Left ventricle myocardium inferior (tissue), 1 donor: ENCODE measurements at places on chromosomes 6 and 20.
A peak's percentile ranks its signal among the peaks of the same experiment; 100 is the strongest.

DNA sequence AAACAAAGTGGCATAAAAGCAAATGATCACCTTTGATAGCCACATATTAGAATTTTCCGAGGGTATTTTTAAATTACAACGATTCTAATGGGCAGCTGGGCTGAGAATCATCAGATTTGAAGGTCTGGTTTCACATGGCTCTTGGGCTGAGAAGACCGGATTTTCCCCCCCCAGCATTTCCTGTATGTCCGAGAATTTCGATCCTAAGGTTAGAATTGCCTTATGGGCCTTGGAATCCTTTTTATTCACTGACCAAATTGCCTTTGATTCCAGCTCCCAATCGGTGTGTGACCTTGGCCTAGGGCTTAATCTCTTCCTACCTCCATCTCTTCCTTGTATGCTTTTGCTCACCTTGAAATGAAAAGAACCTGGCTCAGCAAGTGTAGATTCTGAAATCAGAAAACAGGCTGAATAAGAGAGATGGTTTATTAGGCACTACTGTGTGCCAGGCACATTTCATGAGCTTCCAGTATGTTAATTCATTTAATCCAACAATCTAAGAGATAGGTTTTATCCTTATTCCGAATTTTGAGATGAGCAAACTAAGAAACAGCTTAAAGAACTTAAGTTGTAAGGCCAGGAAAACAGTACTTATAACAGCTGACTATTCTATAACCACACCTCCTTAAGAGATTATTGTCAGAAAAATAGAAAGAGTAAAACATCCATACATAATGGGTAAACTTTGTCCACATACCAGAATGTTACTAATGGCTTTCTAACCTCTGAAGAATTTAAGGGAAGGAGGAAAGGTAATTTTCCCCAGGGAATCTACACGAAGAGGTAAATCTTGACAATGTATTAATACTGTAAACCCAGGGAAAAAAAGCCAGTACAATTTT is 39.4 kb downstream of the HFE start:
- DNase-seq, result no peak

- DNase-seq, result no peak
These were observed 86.1 kb upstream of the LOC128125822 start for GRCh38 chr6:63486196-63486595.

DNA sequence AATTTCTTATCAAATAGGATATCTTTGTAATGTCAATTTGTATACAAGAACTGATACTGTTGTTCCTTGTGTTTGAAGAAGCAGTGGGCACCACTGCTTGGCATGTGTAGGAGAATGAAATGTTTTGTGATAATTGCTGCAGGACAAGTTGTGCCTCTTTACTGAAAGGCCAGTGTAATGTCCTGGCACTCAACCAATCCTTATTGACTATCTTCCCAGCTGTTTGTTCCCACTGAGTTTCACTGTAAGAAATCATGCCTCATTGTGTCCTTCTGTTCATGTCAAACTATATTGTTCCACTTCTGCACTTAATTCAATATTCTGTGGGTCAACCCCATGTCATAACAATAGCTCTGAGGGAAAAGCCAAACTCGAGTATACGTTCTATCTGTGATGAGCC is 136.1 kb upstream of the FAM83B start:
- no peak for DNase-seq

DNA sequence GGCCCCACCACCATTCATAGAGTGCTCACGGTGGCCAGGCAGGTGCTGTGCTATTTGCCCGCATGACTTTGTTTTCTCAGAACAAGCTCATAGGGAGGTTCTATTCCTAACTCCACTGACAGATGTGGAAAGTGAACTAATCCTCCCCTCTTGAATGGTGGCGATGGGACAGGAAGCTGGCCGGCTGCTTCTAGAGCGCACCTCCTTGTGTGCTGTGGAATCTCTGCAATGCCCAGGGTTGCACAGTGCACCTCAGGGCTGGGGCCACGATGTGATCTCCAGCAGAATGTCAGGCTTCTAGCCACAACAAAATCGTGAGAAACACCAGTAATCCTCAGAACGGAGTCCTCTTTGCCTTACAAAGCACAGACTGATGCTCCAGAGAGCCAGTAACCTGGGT is 53.8 kb upstream of the SLC22A23 start:
- no peak for DNase-seq

- DNase-seq, result no peak
These were observed 32.7 kb downstream of the GGTLC1 start for GRCh38 chr20:23955896-23956295.

- DNase-seq, result no peak
These were observed 136.7 kb downstream of the MAP3K4 start for GRCh38 chr6:161128230-161128629.

GRCh38 chr6:150211700-150212511 is 69.1 kb downstream of the PPP1R14C start:
- no peak for DNase-seq

GRCh38 chr20:64042054-64042781 is 6.2 kb downstream of the C20orf204 start:
- no peak for DNase-seq

- no peak for DNase-seq
These were observed 102.3 kb downstream of the DST start for GRCh38 chr6:56540232-56541029.

- no peak for DNase-seq
These were observed 80.3 kb upstream of the BMP5 start for GRCh38 chr6:55955684-55956083.

- no peak for DNase-seq
These were observed 160.0 kb upstream of the AFDN start for GRCh38 chr6:167666571-167667203.

DNA sequence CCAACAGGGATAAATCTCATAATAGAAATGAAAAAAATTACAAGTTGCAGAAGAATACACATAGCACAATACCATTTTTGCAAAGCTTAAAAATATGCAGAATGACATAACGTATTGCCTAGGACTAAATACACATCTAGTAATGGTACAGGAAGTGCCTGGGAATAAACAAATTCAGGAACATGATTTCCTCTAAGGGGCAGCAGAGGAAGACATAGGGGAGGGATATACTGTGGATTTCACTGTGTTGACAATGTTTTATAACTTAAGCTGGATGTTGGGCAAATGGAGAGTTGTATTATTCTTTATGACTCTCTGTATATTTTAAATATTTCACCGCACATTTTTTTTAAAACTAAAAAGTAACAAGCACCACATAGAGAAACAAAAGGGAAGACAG is 5.6 kb upstream of the GLO1 start:
- no peak for DNase-seq

DNA sequence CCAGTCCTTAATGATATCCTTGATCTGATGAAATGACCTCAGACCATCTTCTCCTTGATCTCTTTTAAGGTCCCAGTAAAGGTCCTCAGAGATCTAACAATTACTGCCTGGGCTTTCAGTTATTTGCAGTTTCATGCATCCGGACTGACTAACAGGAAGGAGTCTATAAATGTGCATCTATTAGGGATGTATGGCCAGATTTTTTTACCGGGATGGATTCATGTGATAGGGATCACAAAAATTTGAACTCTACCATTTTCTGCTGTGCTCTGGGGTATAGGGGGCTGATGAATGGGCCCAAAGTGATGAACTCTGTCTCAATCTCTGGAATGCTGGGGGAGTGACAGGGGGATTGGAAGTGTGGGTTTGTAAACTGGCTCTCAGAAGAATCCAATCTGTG is 36.2 kb upstream of the SCUBE3 start:
- DNase-seq, result no peak

DNA sequence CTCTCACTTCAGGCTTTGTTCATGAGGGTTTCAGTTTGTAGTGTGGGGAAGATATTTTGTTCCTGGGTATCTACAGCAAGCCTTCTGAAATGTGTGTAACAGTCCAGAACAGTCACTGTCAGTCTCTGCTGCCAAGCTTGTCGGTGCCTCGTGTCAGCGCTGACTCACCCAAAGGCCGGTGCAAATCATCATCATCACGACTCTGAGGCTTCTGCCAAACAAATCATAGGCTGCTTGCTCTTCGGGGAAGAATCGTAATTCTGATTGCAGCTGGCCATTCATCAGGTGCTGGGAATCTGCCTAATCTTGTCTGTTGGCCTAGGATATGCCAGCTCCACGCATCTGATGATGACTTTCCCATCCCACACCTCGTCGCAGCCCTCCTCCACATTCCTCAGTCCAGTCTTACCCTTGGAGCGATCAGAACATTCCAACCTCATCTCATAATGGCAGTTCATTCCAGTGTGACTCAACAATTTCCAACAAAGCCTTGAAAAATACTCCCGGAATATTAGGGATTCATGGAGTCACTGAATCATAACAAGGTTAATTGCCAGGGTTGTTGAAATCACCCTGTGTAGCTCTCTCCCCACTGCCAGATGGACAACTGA is 40.9 kb downstream of the ALDH8A1 start:
- DNase-seq, result peak; percentile 53

DNA sequence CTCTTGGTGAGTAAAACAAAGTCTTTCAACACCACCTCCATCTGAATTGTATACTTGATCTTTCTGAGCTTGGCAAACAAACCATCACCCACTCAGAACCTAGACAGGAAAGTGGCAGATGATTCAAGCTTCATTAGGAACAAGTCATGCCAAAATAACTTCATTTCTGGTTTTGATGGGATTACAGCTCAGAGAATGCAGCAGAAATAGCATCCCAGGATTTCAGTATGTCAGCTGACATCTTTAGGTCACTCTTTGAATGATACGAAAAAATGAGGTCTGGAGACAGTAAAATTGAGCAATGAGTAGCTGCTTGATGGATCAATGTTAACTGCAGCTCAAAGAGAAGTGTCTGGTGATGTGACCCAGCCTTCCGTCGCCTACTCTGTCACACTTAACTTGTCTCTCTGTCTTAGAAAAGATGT is 92.4 kb downstream of the GJA10 start:
- no peak for DNase-seq

DNA sequence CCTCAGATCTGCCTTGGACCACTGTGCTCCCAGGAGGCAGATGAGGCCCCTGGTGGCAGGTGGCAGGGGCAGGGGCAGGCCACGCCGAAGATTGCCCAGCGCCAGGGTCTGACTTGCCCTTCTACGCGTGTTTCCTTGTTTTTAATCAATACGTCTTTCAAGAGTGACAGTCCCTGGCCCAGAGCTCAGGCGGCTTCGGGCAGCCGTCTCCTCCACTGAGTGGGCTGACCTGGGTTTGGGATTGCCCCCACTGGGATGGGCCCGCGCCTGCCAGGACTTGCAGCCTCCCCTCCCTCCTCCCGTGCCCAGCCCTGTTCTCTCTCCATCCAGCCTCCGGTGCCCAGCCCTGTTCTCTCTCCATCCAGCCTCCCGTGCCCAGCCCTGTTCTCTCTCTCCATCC is 21.2 kb downstream of the FRMD1 start:
- no peak for DNase-seq

DNA sequence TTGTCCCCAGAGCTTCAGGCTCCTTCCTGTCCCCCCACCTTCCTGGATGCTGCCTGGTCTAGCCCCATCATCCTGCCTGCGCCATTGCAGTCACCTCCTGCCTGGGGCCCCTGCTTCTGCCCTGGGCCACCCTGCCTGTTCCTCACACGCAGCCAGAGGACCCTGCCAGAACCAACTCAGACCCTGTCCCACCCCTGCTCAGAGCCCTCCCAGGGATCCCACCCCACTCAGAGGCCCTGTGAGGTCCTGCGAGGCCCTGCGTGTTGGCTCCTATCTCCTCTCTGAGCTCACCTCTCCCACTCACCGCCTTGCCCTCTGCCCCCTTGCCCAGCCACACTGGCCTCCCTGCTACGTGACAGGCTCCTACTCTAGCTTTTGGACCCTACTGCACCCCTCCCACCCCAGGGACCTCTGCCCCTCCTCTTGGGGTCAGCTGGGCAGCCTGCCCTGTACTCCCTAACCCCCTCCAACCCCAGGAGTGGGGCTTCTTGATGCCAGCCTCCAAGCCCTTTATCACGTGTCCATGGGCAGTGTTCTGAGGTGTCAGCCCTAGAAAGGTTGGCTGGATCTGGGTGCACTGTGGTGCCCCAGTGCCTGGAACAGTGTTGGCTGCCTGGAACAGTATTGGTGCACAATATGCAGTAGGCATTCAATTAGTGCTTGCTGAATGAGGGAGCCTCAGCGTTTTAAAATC is 68.3 kb downstream of the CEBPB start:
- DNase-seq, result no peak

- DNase-seq, result no peak
These were observed 62.3 kb upstream of the SNX9 start for GRCh38 chr6:157760589-157761330.

DNA sequence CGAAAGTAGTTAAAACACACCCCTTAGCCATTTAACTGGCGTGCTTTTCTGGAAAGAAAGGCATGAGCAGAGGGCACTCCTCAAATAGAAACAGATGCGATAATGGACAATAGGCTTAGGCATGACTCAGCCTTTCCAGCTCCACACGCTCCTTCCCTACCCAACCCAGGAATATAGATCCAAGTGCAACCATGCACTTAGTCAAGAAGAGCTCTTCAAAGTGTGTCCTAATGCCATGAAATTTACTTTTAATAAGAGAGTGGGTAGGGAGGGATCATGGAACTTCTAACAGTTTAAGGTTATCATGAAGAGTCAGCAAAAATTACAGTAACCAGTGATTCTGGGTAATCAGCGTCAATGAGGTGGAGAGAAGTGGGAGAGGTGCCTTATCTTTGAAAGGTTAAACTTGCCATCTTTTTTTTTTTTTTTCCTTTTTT is 2.4 kb upstream of the EFHC1 start:
- DNase-seq, result no peak

GRCh38 chr6:29211488-29211887 is 40.8 kb downstream of the OR2J2 start:
- no peak for DNase-seq

- DNase-seq, result no peak
These were observed 46.9 kb downstream of the MMUT start for GRCh38 chr6:49416195-49416594.

GRCh38 chr6:110731898-110732297 is 83.4 kb downstream of the CDK19 start:
- no peak for DNase-seq

- DNase-seq, result no peak
These were observed 50.6 kb downstream of the FGD2 start for GRCh38 chr6:37056112-37056403.

- DNase-seq, result no peak
These were observed 2.0 kb downstream of the LRRC1 start for GRCh38 chr6:53796791-53797190.

DNA sequence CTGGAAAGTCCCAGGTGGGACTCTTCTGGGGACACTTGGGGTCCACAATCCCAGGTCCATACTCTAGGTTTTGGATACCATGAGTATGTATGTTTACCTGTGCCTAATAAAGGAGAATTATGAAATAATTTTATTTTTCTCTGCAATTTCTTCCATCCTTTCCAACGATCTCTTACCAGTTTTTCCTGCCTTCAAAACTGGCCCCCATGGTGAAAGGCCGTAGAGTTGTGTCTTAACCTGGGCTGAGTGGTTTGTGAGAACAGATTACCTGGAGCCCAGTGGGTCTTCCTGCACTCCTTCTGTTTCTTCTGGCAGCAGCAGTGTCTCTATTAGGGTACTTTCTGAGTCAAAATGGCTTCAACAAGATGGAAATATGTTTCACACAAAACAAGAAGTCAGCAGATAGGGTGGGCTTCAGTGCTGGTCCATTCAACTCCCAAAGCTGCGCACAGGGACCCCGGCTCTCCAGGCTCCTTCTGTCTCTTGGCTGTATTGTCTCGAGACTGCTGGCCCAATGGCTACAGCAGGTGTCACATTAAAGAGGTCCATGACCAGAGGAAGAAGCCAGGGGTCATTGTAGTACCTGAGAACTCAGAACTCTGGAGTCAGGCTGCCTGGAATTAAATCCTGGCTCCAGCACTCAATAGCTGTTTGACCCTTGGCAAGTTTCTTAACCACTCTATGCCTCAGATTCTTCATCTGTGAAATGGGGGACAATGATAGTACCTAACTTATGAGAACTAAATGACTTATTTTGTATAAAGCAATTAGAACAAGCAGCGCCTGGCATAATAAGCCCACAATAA is 10.5 kb upstream of the RBCK1 start:
- no peak for DNase-seq
